Right lung (tissue), 10 donors: ENCODE measurements at places on chromosomes 3 and 15. TPM values are rescaled to one million over a fixed set of nuclear protein-coding genes. Genes with fewer than 3 reads are reported as not detected.

Gene TNNC1
- polyA plus RNA-seq = 31.2 TPM

Gene CCDC54
- 0.08 TPM for polyA plus RNA-seq

Gene CLDN18
- polyA plus RNA-seq = 52.8 TPM

Gene YEATS2
- polyA plus RNA-seq = 35.5 TPM

Gene SKOR1
- 0.79 TPM for polyA plus RNA-seq

Gene CKMT1A
- 0.12 TPM for polyA plus RNA-seq
